ENCODE measurements at places on chromosomes 13 and 19.
A peak's percentile ranks its signal among the peaks of the same experiment; 100 is the strongest.

- no peaks in the 10 kb centered on the region for H3K27me3 ChIP-seq
- H3K4me1 ChIP-seq = no peaks in the 10 kb centered on the region
- DNase-seq = no peak
- no peaks in the 10 kb centered on the region for H3K36me3 ChIP-seq
- no peak overlapping the region for H3K27ac ChIP-seq
These were observed 319.7 kb upstream of the TSHZ3 start for GRCh38 chr19:31668921-31669320.

- H3K27ac ChIP-seq = no peak overlapping the region
- H3K4me3 ChIP-seq = no peak overlapping the region
- no peaks in the 10 kb centered on the region for H3K27me3 ChIP-seq
- H3K4me1 ChIP-seq = no peaks in the 10 kb centered on the region
These were observed 27.1 kb downstream of the IZUMO4 start for GRCh38 chr19:2123682-2124387.

DNA sequence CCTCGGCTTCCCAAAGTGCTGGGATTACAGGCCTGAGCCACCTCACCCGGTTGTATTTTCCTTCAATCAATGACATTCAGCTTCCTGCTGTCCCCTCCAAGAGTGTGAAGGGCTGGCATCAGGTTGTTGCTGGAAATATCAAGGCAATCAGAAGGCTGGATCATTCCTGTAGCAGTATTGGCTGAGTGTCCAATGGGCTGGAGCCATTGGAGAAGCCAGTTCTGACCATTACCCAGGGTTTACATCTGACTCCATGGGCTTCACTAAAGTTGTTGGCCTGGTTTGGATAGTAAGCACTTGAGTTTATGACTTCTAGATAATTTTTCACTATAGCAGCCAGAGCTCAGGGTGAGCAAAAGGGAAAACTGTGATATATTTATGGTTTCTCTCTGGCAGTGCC, 137.0 kb downstream of the DLEU7 start:
- H3K27ac ChIP-seq = no peak overlapping the region
- no peak for DNase-seq
- H3K4me3 ChIP-seq = no peak overlapping the region
- H3K4me1 ChIP-seq = no peaks in the 10 kb centered on the region
- no peaks in the 10 kb centered on the region for H3K27me3 ChIP-seq
- no peaks in the 10 kb centered on the region for H3K36me3 ChIP-seq

DNA sequence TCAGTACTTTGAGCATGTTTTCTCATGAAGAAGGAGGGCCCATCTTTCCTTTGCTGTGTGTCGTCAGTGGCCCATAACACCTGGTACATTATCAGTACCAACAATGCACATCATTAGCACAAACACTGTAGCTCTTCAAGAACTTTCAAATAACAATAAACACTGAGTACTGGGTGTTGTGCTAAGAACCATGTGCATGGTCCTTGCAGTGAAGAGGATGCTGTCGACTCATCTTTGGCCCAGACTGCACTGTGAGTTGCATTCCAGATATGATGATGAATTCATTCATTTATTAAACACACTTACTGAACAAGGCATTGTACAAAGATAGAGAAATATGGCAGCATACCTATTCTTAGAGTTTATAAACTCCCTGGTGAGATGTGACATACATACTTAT, 55.8 kb downstream of the FLT3 start:
- H3K36me3 ChIP-seq = no peaks in the 10 kb centered on the region
- no peak overlapping the region for H3K27ac ChIP-seq
- H3K27me3 ChIP-seq = no peaks in the 10 kb centered on the region
- no peak for DNase-seq
- no peaks in the 10 kb centered on the region for H3K4me1 ChIP-seq

DNA sequence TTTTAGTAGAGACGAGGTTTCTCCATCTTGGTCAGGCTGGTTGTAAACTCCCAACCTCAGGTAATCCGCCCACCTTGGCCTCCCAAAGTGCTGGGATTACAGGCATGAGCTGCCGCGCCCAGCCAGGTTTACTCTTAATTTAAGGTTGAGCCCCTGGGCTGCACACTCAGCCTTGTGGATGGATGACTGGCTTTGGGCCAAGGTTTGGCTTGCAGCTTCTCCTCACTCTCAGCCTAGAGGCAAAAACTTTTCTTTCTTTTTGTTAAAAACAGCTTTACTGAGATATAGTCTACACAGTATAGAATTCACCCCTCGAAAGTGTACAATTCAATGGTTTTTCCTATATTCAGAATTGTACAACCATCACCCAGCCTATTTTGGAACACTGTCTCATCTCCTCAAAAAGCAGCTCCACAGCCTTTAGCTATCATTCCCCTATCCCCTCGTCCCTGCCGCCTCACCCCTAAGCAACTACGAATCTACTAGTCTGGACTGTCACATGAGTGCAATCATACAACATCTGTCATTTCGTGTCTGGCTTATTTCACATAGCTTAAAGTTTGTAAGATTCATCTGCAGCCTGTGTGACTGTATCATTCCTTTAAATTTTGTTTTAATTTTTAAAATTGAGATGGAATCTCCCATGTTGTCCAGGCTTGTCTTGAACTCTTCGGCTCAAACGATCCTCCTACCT, 14.5 kb upstream of the TSPAN16 start:
- H3K27me3 ChIP-seq = no peaks in the 10 kb centered on the region
- H3K4me1 ChIP-seq = no peaks in the 10 kb centered on the region
- H3K4me3 ChIP-seq = no peak overlapping the region
- H3K36me3 ChIP-seq = no peaks in the 10 kb centered on the region
- DNase-seq = peak; percentile 30

- no peak overlapping the region for H3K4me3 ChIP-seq
- no peak overlapping the region for H3K27ac ChIP-seq
- no peak for DNase-seq
- no peaks in the 10 kb centered on the region for H3K27me3 ChIP-seq
- no peaks in the 10 kb centered on the region for H3K36me3 ChIP-seq
These were observed 253.7 kb downstream of the KCTD12 start for GRCh38 chr13:76632401-76633044.

All from kidney (tissue), 22 donors.